IPS-NIHi11 (cell line): ENCODE measurements at places on chromosomes 1 and 21.
A peak's percentile ranks its signal among the peaks of the same experiment; 100 is the strongest.

GRCh38 chr1:77283701-77284425, 2.0 kb downstream of the AK5 start:
- no peak for DNase-seq

- no peak for DNase-seq
Observed at GRCh38 chr1:920521-920920, 3.2 kb upstream of the SAMD11 start.

GRCh38 chr1:240906477-240906876, 294.5 kb upstream of the GREM2 start:
- no peak for DNase-seq

DNA sequence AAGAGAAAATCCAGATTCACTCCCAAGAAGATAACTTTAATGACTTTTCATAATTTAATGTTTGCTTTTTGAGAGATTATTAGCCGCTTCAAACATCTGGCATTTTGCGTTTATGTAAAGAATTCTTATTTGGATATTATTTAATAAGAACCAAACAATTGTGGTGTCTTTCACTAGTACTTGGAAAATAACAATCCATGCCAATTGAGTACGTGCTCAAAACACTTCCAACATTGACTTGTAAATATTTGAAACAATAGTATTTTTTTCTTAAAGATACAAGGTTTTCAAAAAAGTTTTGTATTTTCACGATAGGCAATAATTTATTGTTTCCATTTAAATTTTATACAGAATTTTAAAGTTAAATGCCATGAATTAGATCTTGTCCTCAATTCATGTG, 498.7 kb downstream of the AMY1C start:
- no peak for DNase-seq

DNA sequence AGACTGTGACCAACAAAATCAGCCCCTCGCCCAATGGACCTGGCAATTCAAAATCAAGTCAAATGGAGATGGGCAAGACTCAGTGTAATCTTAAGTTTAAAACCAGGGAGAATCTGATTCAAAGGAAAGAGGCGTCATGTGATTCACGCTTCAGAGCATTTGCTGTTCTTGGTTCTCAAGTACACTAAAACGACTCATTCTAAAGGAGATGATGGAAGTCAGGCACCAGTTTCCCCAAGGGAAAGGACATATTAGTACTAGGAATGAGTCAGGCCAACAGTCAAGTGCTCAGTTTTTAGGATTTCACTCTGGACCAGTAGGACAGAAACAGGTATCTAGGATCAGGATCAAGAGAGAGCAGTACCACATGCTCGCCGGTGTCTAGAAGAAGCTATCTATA, 429.6 kb downstream of the PLPP3 start:
- no peak for DNase-seq

DNA sequence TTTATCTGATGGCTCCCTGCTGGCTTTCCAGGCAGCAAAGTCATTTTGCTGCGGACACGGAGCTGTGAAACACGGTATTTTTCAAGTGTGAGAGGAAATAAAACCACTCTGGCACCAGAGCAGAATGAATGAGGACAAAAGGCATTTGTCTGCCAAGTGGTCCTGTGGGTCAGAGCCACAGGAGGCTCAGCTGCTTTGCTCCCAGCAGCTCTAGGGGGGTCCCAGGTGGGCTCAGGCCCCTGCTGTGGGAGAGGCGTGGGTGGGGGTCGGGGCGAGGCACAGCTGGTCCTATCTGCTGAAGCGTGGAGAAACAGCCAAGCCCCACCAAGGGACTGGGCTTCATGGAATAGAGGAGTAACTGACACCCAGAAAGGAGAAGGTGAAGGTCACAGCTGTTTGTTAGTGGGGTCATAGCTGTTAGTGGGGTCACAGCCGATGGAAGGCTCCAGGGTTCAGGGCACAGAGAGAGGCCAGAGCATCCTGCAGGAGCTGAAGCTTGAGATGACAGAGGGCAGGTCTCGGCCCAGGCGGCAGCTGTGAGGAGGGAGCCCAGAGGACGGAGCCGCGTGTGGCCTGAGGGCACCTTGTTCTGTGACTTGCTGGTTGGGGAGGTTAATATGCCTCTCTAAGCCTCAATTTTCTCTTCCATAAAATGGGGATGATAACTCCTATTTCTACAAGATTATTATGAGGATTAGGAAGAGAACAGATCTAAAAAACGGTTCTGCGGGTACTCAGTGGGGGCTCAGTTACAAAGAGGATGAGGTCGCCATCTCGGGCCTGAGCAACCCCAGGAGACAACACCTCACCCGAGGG, 7.1 kb downstream of the KIF17 start:
- DNase-seq, result no peak

GRCh38 chr1:64251971-64252370, 48.5 kb downstream of the UBE2U start:
- peak; percentile 50 for DNase-seq

DNA sequence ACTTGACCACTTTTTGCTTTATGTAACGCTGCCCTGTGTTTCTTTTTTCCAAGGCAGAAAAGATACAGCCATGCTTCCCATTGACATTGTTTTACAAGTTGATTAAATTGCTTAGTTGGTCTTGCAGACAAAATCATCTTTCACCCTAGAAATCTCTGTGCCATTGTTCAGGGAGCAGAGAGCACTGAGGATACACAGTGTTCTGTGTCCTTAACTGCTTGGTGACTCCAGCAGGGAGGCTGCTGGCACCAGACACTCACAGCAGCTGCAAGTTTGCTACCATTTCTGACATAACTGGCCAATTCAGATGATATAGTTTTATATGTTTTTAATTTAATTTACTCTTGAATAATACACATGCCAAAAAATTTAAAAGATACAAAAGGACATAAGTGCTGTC, 118.7 kb downstream of the RGS2 start:
- no peak for DNase-seq

- DNase-seq, result no peak
Observed at GRCh38 chr1:156135930-156136871, 17.2 kb upstream of the SEMA4A start.

- DNase-seq, result no peak
Observed at GRCh38 chr1:72066431-72066830, 215.9 kb downstream of the NEGR1 start.

GRCh38 chr1:205435578-205436573, 14.0 kb upstream of the LEMD1 start:
- DNase-seq, result no peak

DNA sequence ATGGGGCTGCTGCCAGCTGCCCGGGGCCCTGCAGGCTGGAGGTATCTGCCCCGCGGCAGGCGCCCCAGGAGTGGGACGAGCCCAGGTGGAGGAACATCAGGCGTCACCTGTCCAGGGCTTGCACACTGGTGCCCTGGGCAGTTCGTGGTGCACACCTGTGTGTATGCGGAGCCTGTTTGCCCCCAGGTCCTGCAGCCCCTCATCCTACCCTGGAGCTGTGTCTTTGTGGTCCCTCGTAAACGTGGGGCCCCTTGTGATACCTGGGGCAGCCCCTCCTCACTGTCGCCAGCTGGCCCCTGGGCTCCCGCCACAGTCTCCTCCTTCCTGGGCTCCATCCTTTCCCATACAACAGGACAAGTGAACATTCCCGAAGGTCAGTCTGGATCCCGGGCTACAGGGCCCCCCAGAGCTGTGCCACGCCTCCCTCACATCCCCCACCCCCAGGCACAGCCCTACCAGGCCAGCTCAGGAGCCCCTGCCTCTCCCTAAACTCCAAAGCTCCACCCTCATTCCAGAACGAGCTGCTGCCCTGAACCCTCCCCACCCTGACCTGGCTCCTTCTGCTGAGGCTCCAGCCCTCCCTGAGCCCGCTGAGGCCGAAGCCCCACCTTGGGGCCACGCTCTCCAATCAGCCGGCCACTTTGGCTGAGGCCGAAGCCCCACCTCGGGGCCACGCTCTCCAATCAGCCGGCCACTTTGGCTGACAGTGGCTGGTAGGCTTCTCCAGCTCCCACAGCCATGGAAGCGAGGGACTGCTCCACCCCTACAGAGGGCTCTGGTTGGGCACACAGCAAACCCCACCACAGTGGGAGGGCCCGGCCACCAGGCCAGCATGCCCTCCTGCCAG, 42.6 kb downstream of the UBE2G2 start:
- peak; percentile 43 for DNase-seq

DNA sequence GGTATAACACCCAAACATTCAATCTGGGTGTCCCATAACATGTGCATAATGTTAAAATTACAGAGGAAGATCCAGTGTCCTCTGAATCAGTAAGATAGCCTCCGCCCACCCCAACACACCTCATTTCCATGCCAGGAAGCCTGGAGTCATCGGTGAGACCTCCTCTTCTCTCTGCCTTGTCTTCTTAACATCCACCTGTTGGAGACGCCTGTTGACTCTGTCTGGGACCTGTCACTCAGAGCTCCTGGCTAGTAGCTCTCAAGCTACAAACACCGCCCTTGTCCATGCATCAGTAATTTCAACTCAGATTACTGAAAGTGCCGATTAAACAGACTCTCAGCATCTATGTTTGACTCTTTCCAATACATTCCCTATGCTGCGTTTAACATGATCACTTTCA, 27.4 kb downstream of the KCNJ15 start:
- no peak for DNase-seq

DNA sequence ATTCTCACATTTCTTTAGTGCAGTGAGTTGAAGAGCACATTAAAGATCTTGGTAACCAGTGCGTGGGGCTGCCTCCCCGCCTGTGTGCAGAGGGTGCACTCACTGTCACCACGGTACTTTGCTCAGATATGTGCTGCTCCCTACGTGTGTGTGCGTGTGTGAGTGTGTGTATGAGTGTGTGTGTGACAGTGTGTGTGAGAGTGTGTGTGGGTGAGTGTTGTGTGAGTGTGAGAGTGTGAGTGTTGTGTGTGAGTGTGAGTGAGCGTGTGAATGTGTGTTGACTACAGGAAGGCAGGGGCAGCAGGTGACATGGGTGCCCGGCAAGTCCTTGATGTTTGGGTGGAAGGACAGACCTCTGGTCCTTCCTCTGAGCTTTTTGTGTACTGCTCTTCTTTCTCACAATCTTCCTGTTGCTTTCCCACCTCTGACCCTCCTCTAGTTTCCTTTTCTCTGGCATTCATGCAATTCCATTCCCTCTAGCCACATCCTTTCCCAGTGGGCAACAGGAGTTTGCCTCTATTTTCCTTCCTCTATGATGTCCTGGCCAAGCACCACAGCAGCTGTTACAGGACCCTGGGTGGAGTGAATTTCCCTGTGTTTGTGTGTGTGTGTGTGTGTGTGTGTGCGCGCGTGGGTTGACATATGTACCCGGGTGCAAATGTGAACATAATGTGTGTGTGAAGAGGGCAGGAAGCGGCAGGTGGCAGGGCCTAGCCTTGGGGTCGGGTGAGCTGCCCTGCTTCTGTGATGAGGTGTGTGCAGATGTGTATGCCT, 19.8 kb downstream of the LHX4 start:
- no peak for DNase-seq

- DNase-seq, result no peak
Observed at GRCh38 chr21:29639366-29640079, 300.3 kb downstream of the GRIK1 start.
